Ecto neural progenitor cell (in vitro differentiated cells): ENCODE measurements at places on chromosomes 4 and X.

GRCh38 chr4:187632260-187632995, 363.1 kb upstream of the ZFP42 start:
- DNase-seq = no peak

DNA sequence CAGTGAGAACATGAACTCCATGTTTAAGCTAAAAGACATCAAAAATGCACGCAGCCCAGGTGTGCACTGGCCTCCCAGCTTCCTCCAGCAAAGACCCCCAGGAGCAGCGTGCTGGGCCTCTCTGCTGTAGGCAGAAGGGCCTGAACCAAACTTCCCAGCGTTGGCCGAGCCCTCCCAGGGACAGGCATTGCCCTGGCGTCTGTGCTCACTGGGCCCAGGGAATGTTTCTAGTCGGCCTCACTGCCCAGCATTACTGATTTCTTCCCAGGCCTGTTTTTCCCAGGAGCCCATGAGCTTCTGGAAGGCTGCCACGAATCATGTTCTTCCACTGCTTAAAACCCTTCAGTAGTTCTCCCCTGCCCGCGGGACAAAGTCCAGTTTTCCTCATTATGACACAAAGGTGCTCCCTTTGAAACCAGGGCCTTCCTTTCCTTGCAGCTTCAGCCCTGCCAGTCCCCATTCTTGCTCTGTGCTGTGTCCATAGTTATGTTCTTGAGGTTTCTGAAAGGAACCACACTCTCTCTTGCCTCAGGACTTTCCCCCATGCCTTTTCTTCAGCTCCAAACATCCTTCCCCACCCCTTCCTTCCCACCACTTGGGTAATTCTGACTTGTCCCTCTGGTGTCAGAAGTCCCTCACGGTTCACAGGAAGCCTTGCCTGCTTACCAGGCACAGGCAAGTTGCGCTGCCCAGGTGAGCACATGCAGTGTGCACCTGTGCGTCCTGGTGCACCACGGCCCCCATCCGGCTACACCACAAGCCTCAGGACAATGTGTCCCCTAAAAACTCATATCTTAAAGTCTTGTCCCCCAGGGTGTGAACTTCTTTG, 93.4 kb upstream of the ENPP6 start:
- DNase-seq = no peak

DNA sequence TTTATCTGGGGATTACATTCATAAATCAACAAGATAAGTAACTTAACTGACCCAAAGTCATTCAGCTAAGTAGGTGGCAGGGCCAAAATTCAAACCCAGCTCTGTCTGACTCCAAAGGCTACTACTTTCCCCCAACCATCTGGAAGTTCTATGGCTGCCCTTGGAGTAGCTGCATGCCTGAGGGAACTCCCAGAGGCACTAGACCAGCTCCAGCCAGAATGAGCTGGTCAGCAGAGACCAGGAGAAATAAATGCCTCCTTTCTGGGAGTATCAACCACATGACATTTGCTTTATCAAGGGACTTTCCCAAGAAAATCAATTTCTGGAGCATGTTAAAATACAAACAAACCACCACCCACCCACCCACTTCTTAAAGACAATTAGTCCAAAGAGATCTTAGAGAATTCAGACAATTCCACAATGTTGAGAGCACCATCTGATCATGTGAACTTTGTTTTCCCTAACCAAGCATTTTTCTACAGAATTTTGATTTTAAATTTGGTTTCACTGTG, 180.5 kb downstream of the EFHC2 start:
- DNase-seq = no peak

DNA sequence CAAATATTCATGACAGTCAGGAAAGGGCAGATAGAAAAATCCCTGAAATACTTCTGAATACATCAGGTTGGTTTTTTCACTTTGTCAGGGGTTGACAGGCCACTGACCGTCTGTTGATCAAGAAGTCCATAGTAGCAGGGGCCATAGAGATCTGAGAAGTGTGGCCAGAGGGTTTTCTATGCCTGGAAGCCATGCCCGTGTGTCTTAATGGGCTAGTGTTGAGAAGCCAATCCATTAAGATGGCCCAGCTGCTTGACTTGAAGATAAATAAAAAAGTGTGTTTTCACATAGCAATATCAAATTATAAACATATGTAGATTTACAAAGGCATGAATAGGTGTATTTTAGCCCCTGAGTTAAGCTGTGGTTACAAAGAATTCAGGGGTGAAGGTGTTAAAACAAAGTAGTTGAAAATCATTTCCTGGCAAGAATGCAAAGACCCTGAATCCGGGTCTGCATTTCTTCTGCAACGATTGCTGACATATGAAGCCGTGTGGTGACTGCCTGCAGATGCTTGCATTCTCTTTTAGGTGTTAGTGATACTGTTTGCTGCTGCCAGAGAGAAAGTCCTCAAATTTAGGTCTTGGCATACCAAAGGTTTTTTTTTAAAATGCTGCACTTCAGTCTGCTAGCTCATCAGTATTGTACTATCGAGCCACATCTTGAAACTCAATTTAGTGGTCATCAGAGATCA, 9.3 kb upstream of the LIMCH1 start:
- DNase-seq = no peak

DNA sequence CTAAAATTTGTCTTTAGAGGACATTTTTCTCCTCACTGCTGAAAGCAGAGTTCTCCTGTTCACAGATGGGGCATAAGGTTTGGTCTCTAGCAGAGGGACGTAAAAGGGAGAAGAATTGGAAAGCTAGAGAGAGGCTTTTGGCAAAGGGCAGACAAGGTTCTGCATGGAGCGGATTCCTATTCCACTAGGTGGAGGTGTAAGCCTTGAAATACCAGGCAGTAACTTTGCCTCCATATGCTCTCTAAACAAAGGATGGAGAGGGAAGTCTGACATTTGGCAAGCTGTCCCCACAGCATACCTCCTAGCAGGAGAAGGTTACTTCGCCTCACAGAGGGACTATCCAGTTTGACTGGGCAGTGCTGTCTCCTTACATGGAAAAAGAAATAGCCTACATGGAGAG, 174.7 kb downstream of the DACH2 start:
- no peak for DNase-seq
